HAP-1 (cell line): ENCODE measurements at places on chromosomes 7 and 10.

GRCh38 chr7:41890631-41891274 is 187.9 kb upstream of the INHBA start:
- no peak for DNase-seq

DNA sequence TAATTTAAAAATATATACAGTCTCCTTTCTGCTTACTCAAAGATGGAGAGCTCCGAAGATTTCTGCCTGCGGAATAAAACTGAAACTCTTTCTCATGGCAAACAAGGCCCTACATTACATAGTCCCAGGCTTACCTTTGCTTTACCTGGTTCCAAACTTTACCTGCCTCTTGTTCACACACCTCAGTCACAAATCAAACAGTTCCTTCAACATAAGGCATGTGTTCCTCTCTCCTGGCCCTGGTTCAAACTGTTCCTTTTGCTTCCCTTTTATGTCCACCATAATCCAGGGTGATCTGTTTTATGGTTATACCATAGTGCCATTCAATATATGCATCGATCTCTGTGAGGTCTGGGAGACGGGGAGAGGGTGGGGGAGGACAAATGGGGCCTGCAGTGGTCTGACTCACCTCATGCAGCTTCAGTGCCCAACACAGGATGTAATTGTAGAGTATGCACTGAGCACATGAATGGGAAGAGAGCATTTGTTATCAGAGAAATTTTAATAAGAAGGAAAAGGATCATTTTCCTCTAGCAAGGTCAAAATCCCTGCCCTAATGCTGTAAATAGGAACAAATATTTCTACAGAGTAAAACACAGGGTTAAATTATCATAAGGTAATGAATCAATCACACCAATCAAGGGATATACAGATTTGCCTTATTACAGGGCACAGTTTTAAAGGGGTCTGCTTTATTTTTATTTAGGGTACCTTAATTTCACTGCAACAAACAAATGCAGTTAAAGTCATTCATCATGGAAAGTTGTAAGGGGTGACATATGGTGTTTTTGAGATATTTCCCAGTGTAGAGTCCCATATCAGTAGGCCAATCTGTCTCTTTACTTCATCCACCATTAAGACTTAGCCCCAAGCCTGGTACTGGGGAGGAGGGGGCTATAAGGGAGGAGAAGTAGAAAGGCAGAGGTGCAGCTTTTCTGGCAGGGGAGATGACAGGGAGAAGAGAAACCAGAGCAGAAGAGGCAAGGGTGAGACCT is 88.8 kb upstream of the PDE1C start:
- no peak for DNase-seq

- no peak for DNase-seq
Observed at GRCh38 chr10:97297556-97298222, 5.3 kb upstream of the ARHGAP19 start.

DNA sequence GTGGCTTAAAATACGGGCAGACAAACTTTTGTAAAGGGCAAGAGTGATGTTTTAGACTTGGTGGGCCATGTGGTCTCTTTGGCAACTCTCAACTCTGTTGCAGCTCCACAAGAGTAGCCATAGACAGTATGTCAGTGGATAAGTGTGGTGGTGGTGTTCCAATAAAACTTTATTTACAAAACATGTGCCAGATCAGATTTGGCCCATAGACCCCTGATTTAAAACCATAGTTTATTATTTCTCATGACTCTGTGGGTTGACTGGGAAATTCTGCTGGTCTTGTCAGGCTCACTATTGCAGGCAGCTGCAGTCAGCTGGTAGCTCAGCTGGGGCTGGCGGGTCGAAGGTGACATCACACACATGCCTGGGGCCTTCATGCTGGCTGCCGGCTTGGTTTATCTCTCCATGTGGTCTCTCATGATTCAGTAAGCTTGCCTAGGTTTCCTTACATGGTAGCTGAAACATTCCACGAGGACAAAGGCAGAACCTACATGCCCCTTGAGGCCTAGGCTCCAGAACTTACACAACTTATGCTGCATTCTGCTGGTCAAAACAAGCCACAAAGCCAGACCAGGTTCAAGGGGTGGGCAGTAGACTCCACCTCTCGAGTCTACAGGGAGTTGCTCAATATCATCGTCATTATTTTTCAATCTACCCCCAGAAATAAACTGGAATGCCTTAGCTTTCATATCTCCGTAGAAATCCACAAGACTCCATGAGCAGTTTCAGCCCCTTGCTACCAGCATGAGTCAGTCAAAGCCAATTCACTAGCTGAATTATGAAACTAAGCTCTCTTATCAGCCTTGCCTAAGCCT is 245.7 kb downstream of the WDR11 start:
- DNase-seq: no peak

GRCh38 chr10:6053303-6053702 is 8.9 kb downstream of the IL2RA start:
- DNase-seq: no peak

DNA sequence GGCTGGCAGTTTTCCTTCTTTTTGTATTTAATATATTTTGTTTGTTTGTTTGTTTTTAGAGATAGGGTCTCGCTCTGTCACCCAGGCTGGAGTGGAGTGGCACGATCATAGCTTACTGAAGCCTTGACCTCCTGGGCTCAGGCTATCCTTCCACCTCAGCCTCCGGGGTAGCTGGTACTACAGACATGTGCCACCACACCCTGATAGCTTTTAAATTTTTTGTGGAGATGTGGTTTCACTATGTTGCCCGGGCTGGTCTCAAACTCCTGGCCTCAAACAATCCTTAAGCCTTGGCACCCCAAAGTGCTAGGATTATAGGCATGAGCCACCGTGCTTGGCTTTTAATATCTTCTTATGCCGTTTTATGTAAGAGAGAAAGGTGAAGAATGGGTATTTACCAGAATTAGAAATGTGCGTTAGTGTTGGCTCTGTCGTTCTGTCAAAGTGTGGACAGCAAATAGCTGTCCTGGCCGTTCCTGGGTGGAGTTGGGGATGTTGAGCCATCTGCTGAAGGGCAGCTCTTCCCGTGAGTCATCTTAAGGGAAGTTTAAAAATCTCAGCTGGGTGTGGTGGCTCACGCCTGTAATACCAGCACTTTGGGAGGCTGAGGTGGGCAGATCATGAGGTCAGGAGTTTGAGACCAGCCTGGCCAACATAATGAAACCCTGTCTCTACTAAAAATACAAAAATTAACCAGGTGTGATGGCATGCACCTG is 14.8 kb downstream of the OGDH start:
- no peak for DNase-seq

GRCh38 chr7:7962851-7963250 is 5.7 kb upstream of the GLCCI1 start:
- DNase-seq: no peak

DNA sequence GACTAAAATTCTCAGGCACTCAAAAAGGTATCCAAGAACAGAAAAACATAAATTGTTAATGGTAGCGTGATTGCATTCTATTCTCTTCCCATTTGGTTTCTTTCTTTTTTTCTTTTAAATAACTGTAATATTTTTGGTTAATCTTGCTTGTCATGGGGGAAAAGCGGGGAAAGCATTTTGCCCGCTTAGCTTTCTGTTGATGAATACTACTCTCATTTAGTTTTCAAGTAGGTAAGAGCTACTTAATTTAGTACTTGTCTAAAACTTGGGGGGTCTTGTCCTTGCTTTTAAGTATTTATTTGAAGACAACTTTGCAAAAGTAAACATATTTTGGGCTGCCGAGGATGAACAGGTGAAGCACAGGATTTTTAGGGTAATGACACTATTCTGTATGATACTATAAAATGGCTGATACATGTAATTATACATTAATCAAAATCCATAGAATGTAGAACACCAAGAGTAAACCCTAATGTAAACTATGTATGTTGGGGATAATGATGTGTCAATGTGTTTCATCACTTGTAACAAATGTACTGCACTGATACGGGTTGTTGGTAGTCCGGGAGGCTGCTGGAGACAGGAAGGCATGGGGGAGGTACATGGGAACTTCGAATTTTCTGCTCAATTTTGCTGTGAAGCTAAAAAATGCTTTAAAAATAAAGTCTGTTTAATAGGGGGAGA is 1.7 kb downstream of the TES start:
- no peak for DNase-seq

GRCh38 chr7:35826751-35827150 is 25.9 kb downstream of the SEPTIN7 start:
- DNase-seq: no peak

DNA sequence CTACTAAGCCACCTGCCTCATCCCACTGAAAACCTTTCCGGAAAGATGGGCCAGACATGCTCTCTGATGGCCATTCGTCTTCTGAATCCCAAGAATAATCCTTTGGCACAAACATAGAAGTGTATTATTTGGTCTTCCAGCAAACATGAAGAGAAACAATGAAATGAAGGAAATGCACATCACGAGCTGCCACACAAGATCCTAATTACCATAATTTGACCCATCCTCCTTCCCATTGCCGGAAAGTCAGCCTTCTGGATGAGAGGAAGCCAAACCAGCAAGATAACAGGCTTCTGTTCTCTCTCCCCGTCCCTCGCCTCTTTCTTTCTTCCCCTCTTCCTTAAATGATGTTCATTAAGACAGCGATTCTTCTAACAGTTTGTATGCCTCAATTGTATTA is 218.9 kb upstream of the KMT2E start:
- no peak for DNase-seq

DNA sequence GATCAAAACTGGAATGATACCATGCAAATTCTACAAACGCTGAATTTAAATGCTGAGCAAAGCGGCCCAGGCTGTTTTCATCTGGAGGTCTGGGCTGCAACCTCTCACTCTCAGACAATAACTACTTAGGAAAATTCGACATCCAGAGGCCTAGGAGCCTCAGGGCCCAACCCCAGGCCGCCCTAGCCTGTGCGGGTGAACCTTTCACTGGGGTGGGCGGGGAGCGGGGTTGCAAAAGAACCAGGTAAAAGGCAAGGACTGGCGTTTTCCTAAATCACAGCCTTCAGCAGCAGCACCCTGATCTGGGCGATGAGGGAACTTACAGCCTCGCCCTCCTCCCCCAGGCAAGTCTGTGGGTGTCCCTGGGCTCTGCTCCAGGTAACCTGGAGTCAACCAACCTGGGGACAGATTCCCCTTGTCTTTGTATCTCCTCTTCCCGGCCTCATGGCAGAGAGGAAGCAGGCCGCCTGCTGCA is 33.4 kb downstream of the CALML5 start:
- DNase-seq: no peak

GRCh38 chr7:89607792-89608191 is 546.5 kb upstream of the STEAP1 start:
- DNase-seq: no peak

DNA sequence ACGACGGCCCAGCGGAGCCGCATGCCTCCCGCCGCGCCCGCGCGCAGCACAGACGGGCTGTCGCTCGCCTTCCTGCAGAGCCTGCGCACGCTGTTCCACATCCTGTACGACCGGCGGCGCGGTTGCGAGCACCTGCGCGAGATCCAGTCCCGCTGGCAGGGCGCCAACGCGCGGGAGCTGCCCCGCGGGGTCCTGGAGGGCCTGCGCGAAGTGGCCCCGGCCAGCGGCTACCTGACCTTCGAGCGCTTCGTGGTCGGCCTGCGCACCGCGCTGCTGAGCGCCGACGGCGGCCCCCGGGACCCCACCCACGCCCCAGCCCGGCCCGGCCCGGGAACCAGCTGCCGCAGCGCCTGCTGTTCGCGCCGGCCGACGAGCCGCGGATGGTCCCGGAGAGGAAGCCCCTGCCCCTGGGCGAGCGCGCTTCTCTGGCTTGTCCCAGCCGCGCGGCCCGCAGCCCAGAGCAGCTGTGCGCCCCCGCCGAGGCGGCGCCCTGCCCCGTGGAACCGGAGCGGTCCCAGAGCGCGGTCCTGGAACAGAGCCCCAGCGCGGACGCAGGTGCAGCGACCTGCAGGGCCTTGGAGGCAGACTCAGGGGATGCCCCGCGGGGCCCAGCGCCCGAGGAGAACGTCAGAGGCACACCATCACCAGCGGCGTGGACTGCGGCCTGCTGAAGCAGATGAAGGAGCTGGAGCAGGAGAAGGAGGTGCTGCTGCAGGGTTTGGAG is 25.3 kb upstream of the ZNF716 start:
- DNase-seq: no peak

GRCh38 chr7:116305485-116306408 is 95.4 kb downstream of the TES start:
- DNase-seq: no peak

GRCh38 chr10:96233959-96234358 is 37.4 kb downstream of the BLNK start:
- DNase-seq: no peak

- DNase-seq: no peak
Observed at GRCh38 chr10:82245157-82245556, 370.2 kb downstream of the NRG3 start.

DNA sequence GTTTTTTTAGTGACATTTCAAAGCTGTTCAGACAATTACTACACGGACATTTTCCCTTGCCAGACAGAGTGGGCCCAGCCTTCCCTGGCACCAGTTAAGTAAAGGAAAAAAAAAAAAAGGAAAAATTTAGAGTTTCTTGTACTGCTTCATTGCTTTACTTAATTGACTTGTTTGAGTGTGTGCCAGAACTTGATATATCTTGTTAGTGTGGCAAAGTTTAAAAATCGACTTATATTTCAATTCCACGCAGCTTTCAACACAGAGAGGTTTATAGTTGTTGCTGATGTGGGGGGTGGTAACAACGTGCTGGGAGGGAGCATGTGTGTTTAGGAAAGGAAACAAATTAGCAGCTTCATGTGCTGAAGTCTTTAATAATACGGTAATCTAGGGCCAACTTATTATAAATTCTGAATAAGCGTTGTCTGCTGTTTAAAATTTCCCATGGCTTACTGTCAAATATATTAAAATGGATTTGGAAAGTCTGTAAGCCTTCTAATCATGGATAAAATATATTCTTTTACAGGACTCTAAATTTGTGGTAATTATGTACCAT is 1104.6 kb downstream of the SORCS3 start:
- DNase-seq: no peak

DNA sequence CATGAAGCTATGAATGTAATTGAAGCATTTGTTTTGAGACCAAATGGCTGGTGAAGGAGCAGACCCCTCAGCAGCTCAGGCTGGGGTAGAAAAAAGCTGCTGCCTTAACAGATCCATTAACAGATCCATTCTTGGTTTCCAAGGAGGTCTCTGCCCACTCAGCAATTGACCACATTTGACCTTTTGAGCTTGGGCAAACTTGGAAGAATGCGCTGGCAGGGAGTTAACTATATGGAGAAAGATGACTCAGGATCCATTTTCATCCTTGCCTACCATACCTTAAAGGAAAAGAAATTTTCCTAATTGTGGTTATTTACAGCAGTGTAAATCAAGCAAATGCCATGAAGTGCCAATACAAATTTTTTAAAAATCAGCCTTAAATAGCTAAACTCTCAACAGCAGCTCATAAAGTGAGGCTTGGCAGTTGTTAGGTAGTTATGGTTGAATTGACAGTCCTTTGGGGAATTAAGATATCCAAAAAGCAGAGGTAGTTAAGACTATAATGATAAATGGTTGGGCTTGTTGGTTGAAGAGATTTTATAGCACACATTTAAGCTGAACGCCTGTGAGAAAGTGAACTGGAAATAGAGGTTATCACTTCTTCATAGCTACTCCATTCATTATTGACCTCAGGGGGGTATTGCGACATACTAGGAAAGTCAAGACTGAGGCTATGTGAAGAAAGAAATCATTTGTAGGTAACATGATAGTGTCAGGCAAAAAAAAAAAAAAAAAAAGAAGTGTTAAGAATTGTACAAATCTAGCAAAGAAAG is 83.9 kb downstream of the MKX start:
- no peak for DNase-seq
